Osteocyte (in vitro differentiated cells): ENCODE measurements at places on chromosomes 5 and 9.

- H3K4me1 ChIP-seq = peaks cover 21% of the 10 kb centered on the region
- DNase-seq = no peak
- H3K27me3 ChIP-seq = peaks cover 32% of the 10 kb centered on the region
- H3K36me3 ChIP-seq = no peaks in the 10 kb centered on the region
These were observed 3.0 kb upstream of the FIBCD1 start for GRCh38 chr9:130942084-130942483.

- no peaks in the 10 kb centered on the region for H3K27me3 ChIP-seq
- DNase-seq = no peak
- H3K36me3 ChIP-seq = peaks cover 4% of the 10 kb centered on the region
- H3K4me3 ChIP-seq = no peak overlapping the region
These were observed 3.2 kb upstream of the NUP214 start for GRCh38 chr9:131122158-131122557.

DNA sequence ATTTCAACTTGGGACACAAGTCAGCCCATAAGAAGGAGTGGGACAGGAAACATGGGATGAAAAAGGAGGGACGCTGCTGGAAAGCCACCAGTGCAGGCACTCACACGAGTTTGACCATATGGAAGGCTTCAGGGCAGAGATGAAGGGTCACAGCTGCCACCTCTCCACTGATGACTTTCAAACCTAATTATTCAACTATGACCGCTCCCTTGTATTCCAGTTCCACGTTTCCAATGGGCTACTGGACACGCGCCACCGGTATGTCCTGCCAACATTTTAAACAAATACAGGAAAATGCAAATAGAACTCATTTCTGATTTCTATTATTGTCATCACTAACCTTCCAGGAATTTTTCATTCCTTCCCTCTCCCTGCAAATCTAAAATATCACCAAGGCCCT is 134.7 kb downstream of the SLC1A3 start:
- peaks cover 16% of the 10 kb centered on the region for H3K4me1 ChIP-seq
- H3K4me3 ChIP-seq = no peak overlapping the region
- peaks cover 29% of the 10 kb centered on the region for H3K27me3 ChIP-seq
- no peak overlapping the region for H3K27ac ChIP-seq
- no peak for DNase-seq
- no peaks in the 10 kb centered on the region for H3K36me3 ChIP-seq

DNA sequence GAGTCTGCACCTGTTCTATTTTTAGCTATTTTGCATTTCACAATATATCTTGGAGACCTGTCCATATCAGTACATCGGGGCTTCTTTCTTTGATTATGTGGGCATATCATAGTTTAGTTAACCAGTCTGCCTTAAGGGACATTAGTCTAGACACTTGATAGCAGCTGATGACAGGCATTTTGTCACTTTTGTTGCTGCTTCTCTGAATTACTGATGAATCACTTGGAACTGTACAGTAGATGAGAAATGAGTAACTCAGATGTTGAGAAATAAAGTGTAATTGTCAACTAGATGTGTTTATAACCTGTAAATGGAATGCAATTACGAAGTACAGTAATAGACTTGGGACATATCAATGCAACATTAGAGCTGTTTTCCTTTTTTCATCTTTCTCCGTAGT is 7.1 kb downstream of the ZFP2 start:
- no peak overlapping the region for H3K4me3 ChIP-seq
- no peaks in the 10 kb centered on the region for H3K4me1 ChIP-seq
- DNase-seq = no peak
- no peak overlapping the region for H3K27ac ChIP-seq

DNA sequence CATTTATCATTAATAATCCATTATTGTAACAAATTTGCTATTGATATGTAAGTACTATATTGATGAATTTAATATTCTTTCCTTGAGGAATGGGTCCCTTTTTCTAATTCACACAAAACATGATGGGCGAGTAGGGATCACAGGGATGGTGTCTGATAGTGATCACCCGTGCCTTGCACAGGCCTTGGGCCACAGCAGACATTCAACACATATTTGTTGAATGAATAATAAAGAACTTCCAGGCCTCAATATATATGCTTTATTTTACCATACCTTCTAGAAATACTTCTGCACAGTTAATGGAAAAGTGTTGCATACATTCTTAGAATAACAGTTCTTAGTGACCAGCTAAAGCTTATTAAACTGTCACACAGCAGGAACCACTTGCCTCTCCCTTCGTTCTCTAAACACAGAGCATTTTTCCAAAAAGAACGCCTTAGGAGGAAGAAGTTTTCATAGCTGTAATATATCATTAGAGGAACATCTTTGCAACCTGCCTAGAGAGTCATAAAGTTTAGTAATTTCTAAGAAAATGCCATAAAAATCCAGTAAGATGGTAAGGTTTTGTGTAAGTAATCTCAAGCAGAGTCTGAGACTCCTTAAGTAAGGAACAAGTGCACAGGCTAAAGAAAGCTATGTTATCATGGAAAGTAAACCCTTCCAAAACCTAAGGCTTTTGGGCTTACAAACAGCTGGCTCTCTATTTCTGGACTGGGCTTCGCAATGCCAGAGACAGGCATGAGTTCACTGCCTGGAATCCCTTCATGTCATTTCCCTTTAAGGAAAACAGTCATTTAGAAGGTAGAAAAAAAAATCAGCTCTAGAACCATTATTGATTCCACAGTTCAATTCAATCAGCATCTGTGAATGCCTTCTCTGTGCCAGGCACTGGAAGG is 17.7 kb downstream of the TTLL11 start:
- H3K4me1 ChIP-seq = peaks cover 21% of the 10 kb centered on the region
- no peak for DNase-seq
- H3K27me3 ChIP-seq = no peaks in the 10 kb centered on the region

DNA sequence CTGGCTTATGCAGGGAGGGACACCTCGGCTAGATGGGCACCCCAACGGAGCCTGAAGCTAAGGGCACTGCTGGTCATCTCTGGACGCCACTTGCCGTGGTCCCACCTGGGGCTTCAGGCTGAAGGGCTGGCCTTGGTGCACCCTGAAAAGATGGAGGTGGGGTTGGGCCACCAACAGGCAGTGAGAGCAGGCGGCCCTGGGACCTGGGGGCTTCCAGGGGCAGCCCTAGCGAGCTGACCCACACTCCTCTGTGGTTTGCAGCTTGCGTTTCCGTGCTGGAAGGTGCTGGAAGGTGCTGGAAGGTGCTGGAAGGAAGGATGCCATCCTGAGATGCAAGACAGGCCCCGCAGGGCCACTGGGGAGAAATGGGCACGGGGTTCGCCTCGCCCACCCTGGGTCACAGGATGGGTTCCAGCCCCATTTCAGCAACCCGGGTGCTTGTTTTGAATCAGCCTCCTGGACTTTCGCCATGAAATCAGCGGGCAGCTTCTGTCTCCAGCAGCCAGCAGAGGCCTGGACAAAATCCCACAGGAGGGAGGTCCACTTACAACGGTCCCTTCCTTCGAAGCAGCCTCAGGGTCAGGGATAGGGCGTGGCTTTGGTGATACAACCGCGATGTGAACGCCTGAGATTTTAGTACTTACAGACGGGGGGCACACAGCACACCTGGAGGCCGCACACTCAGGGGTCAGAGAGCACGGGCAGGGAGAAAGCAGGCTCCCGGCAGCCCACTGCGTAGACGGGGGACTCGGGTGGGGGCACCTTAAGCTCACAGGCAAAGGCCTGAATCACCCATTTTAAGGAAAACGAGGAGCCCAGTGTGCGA is 303.1 kb upstream of the IRX4 start:
- no peaks in the 10 kb centered on the region for H3K4me1 ChIP-seq
- H3K27ac ChIP-seq = no peak overlapping the region
- peak; percentile 72 for DNase-seq
- no peak overlapping the region for H3K4me3 ChIP-seq
- H3K27me3 ChIP-seq = no peaks in the 10 kb centered on the region

- H3K4me3 ChIP-seq = no peak overlapping the region
- peaks cover 16% of the 10 kb centered on the region for H3K4me1 ChIP-seq
- H3K27ac ChIP-seq = no peak overlapping the region
- H3K36me3 ChIP-seq = peaks cover 58% of the 10 kb centered on the region
These were observed 90.6 kb downstream of the NLN start for GRCh38 chr5:65812648-65813047.

DNA sequence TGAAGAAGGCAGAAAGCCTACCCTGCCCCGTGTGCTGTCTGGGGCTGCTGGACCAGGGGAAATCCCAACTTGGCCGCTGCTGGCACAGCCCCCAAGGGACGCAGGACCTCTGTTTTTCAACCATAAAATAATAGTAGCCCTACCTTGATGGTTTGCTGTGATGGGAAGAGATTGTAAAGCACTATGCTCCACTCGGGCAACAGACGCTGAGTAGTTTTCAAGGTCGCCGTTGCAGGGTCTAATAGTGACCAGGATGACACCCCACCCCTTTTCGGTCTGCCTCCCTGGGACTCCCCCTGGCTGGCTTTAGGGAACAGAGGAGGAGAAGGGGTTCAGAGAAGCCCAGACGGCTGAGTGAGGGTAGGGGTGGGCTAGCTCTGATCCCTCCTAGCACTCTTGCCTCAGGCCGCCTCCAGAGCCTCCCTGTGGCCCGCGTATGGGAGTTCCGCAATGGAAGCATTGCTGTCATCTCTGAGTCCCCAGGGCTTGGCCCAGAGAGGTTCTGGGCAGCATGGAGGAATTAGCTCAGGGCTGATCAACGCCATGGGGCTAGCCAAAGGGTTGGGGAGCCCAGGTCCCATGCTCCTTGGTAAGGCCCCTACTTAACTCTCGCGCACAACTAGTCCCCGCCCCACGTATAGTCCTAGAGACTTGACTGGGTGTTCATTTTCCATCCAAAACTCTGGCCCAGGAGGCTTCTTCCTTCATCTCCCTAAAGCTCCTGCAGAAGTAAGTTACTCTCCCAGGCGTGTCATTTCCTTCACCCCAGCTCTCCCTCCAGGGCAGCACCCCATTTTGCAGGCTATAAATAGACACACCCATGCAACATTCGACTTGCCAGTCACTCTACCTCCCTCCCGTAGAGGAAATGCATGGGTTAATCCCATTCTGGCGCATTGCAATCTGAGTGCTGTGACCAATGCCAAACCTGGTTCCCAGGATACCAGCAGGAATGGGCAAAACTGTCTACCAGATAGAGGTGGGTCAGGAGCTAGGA is 1.1 kb upstream of the IRF1 start:
- H3K4me3 ChIP-seq = peak overlapping the region; percentile 67
- H3K27ac ChIP-seq = peak overlapping the region; percentile 78
- peaks cover 23% of the 10 kb centered on the region for H3K36me3 ChIP-seq
- peak; percentile 79 for DNase-seq

- no peaks in the 10 kb centered on the region for H3K27me3 ChIP-seq
- H3K27ac ChIP-seq = no peak overlapping the region
- no peak overlapping the region for H3K4me3 ChIP-seq
- no peak for DNase-seq
- H3K4me1 ChIP-seq = no peaks in the 10 kb centered on the region
These were observed 688.8 kb downstream of the SEMA5A start for GRCh38 chr5:8857051-8857450.

DNA sequence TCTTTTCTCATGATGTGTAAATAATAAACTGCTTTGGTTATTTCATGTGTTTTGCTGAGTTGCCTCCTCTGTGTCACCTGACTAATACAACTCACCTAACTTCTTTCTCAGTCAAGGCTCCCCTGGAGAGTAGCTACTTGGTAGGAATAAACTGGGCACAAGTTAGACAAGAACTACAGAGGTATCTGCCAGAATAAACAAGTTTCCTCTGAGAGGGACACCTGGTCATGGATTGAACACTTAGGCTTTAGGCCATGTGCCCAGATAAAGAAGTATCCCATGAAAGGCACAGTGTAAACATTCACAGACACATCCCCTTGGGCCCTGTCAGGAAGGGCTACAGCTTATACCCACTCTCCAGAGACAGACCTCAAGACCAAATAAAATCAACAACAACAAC is 532.5 kb downstream of the KIF4B start:
- no peak overlapping the region for H3K4me3 ChIP-seq
- H3K36me3 ChIP-seq = no peaks in the 10 kb centered on the region
- no peak for DNase-seq

- no peaks in the 10 kb centered on the region for H3K27me3 ChIP-seq
- H3K27ac ChIP-seq = no peak overlapping the region
- no peak overlapping the region for H3K4me3 ChIP-seq
- DNase-seq = no peak
- H3K36me3 ChIP-seq = no peaks in the 10 kb centered on the region
These were observed 101.7 kb downstream of the RORB start for GRCh38 chr9:74598874-74599273.

GRCh38 chr5:102797322-102797884 is 42.3 kb downstream of the PAM start:
- H3K36me3 ChIP-seq = no peaks in the 10 kb centered on the region
- H3K4me1 ChIP-seq = peaks cover 39% of the 10 kb centered on the region
- no peak for DNase-seq
- no peak overlapping the region for H3K27ac ChIP-seq

- H3K36me3 ChIP-seq = peaks cover 5% of the 10 kb centered on the region
- no peak overlapping the region for H3K27ac ChIP-seq
- H3K27me3 ChIP-seq = no peaks in the 10 kb centered on the region
- no peak overlapping the region for H3K4me3 ChIP-seq
- H3K4me1 ChIP-seq = peaks cover 24% of the 10 kb centered on the region
These were observed 388.8 kb downstream of the KDM4C start for GRCh38 chr9:7146582-7146981.

DNA sequence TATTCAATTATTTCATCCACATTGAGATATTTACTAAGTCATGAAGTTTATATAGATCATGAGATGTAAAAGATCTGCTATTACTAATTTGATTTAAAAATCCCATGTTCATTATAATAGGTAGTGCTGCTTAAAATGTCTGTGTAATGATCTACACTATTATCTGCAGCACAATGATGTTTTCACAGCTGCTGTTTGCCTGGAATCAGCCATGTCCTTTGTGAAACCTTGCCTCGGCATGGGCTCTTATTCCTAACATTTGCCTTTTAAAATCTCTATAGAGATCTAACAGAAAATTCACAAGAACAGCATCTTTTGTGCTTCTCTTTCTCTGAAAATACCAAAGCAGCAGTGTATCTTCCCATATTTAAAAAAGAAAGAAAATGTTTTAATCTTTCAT is 444.6 kb downstream of the PTPRD start:
- H3K36me3 ChIP-seq = no peaks in the 10 kb centered on the region
- H3K27me3 ChIP-seq = peaks cover 2% of the 10 kb centered on the region
- no peak overlapping the region for H3K27ac ChIP-seq
- DNase-seq = no peak
- no peak overlapping the region for H3K4me3 ChIP-seq
- no peaks in the 10 kb centered on the region for H3K4me1 ChIP-seq

DNA sequence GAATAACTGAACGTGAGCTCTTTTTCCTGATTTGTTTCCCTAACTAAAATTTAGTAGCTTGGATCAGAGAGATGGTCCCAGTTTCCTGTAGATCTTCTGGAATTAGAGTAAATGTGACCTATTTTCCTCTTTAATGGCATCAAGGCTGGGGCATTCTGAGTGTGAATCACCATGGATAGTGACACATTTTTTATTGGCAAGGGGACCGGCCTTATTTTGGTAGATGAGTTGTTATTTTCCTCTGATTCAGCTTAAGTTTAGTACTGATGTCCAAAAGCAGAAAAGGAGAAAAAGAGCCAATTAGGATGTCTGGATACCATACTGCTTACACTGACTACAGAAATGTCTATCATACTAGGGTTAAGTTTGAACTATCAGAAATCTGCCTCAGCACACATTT is 68.1 kb downstream of the RNF38 start:
- no peaks in the 10 kb centered on the region for H3K27me3 ChIP-seq
- H3K27ac ChIP-seq = no peak overlapping the region
- DNase-seq = no peak
- no peak overlapping the region for H3K4me3 ChIP-seq

GRCh38 chr5:160173-160510 is 31.2 kb upstream of the LRRC14B start:
- peak overlapping the region; percentile 58 for H3K27ac ChIP-seq
- peaks cover 5% of the 10 kb centered on the region for H3K36me3 ChIP-seq
- no peak for DNase-seq
- H3K4me3 ChIP-seq = no peak overlapping the region
